Inflammatory macrophage treated with lipopolysaccharide for 4 hours (primary cell): ENCODE measurements at places on chromosomes 6 and 20.

DNA sequence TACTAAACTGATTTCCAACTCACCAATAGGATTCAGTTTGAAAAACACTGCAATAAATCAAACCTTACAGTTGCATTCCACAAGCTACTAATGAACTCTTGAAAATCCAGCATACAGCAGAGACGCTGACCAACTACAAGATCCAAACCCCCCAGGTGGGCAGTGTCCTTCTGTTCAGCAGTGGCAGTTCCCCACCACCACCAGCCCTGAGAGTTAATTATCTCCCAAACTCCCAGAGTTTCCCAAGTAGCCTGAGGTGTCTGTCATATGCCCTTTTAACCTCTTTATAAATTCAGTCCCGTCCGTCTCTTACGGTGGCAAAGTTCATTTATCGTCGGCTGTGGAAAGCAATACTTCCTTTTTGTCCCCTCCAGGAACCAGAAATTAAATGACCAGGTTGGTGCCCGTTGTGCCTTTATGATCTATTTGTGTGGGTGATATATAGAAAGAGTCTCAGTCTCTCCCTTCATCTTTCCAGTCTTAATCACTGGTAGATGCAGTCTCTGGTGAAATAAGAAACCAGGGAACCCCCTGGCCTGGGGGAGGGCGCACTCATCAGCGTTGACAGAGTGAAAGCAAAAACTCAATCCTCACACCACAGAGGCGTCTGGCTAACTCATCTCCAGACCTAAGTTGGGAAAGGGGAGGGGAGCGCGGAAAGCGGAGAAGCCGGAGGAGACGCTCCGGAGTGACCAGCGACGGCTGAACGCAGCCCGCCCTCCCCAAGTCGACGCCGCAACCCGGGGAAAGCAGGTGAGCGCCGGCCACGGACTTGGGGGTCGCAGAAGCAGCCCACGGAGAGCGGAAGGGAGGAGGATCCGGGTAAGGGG is 717 bp downstream of the MRPL14 start:
- peak; percentile 94 for DNase-seq

- no peak for DNase-seq
Observed at GRCh38 chr20:52809003-52809402, 163.2 kb upstream of the TSHZ2 start.

DNA sequence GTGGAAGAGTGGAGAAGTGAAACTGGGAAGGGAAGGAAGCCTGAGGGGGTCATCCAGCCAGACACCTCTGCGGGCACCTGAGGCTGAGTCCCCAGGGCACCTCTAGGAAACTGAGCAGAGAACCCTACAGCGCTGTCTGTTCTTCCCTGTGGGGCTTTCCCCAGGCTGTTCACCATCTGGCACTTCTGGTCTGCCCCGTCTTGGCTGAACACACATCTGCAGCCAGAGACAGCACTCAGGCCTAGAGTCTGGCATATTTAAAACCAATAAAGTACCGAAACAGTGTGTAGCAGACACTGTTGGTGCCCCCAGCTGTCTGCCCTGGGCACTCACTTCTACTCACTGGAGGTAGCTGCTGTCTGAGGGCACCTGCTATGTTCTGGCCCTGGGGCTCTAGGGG is 9.4 kb upstream of the ARFGEF2 start:
- no peak for DNase-seq

- DNase-seq: no peak
Observed at GRCh38 chr20:8292793-8293192, 160.7 kb downstream of the PLCB1 start.
